ENCODE measurements at places on chromosomes 1 and 21.

- no peak for DNase-seq
Observed at GRCh38 chr21:44653656-44654575, 543 bp downstream of the KRTAP12-4 start.

DNA sequence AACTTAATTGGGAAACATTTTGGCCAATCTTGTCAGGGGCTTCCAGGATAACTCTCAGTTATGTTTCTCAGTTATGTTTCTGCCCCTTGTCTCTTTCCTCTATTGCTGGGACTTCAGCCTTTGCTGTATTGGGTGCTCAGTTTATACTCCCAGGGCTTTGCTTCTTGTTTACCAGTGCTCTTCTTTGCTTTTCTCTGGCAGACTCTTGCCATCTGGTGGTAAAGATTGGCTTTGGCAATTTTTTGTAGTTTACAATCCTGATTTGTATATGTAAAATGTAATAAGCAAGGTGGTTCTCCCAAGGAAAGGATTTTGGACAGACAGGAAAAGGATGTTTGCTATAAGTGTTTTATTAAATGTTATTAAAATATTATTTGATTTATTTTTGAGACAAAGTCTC is 37.9 kb downstream of the FABP3 start:
- no peak for DNase-seq

GRCh38 chr1:165409657-165410358 is 35.1 kb downstream of the RXRG start:
- no peak for DNase-seq

DNA sequence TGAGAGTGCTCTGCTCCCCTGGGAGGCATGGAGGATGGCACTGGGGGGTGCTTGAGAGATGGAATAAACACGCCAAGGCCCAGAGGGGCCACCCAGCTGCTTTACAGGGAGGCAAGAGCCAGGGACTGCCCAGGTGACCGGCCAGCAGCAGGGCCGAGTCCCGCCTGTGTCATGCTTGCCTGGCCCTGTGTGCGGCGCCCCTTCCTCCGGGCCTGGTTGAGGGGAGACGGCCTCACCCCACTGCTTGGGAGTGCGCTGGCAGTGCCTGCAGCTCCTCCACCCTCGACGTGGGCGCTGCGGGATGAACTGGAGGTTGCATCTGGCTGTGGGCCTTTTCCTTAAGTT is 33.1 kb upstream of the COL6A2 start:
- DNase-seq: no peak

DNA sequence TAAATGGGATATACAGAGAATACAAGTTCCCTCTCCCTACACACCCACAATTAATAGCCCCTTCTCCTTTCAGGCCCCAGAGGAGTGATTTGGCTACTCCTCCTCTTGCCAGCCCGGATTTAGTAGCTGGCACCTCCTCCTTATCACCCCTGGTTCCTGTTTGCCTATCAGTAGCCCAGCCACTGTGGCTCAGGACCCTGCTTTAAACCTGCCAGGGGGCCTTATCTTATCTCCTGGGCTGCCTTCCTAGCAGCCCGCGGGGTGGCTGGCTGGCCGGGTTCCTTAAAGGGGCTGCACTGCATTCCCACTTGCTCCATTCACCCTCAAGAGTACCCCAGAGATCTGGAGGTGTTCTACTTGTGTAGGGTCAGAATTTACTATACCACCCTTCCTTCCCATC is 70.4 kb downstream of the PLEKHA6 start:
- DNase-seq: no peak

DNA sequence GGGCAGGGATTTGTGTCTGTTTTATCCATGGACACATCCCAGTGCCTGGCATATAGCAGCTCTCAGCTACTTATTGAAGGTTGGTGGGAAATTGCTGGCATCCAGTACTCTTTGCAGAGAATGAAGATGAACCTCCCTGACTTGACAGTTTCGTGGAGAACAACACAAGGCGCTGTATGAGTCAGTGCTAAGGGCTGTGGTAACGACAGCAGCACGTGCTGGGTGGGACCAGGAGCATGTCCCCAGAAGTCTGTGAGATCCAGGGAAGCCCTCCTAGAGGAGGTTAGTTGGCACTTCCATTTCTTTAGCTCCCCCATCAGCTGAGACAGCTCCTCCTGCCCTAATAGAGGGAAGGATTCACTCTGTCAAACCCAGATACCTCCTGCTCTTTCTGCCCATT is 25.9 kb upstream of the IL19 start:
- DNase-seq: no peak

GRCh38 chr1:180560200-180560867 is 1.6 kb downstream of the OVAAL start:
- DNase-seq: no peak

DNA sequence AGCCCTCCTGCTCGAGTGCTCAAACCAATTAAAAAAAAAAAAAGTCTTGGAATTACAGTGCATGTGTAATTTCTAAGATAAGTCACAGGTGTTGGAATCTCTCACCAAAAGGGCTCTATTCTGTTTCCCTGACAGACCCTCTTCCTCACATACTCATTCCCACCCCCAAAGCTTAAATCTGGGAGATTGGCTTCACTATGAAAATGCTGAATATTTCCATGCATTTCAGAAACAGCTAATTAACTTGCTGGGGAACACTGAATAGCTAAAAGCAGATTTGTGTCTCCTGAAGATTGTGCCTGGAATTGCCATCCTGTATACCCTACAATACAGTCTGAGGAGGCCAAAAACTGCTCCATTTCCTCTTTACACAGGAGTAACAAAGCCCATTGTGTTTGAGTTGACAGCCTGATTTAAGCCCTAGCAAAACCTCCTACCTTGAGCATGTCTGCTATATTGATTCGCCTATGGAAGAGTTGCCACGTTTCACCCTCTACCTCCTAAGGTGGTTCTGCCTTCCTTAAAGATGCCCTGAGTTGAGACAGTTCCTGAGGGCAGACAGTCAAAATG is 1.4 kb upstream of the PIK3R3 start:
- DNase-seq: no peak

DNA sequence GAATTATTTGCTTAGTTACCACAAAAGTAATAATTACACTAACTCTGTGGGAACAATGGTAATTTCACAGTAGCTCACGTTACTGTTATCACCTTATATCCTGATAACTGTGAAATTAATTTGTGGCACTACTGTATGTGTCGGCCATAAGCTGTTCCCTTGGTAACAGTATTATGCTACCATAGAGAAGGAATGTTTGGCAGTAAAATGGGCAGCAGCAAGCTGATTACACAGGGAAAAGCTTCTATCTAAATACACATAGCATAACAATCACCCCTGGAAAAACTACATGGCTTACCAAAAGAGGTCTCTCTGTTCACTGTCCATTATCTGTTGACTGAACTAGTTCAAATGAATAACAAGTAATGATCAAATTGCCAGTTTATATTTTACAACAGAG is 124.1 kb downstream of the DPYD start:
- no peak for DNase-seq

- no peak for DNase-seq
Observed at GRCh38 chr21:32411350-32412161, 950 bp upstream of the EVA1C start.

- DNase-seq: no peak
Observed at GRCh38 chr1:178379807-178380206, 117.0 kb downstream of the CLEC20A start.

- DNase-seq: no peak
Observed at GRCh38 chr1:47175227-47175934, 14.5 kb downstream of the PDZK1IP1 start.

DNA sequence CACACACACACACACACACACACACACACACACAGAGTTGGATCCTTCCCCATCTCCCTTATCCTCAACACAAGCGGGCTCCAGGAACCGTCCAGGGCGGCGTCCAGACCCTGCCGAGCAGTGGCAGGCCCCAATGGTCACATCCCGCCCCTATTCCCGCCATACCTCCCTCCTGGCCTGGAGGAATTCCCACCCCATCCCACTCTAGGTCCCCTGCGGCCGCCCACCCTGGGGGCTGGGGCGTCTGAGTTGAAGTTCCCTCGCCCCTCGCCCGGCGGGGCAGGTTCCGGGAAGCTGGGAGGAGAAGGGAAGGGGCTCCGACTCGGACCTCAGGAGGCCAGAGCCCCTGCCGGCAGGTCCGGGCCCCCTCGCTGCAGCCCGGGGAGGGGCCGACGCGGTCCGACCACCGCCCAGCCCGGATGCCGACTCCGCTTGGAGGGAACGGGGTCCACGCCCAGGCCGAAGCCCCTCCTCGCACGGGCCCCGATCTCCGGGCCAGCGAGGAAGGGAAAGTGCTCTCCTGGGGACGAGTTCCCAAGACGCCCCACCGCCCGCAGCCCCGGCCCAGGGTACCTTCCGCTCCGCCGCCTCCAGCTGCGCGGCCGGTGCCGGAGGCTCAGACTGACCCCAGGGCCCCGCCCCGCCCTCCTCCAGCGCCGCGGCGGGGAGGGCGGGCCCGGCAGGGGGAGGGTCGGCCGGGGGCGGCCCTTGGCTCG is at the start of gene RHOC:
TSS of gene RHOC (minus strand) at position 623 of the 716 bp plus-strand sequence. CDS start 3,328 bp downstream, outside the sequence.
- DNase-seq: no peak

DNA sequence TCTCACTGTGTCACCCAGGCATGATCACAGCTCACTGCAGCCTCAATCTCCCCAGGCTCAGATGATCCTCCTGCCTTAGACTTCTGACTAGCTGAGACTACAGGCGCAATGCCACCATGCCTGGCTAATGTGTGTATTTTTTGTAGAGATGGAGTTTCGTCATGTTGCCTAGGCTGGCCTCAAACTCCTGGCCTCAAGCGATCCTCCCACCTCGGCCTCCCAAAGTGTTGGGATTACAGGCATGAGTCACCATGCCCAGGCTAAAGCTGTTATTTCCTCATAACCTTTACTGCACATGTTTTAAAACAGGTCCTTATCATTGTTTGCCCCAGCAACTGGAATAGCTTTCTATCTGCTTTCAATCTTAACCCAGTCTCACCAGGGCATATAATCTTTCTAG is 2.9 kb downstream of the SARS1 start:
- no peak for DNase-seq

GRCh38 chr1:64511044-64511443 is 41.1 kb downstream of the CACHD1 start:
- DNase-seq: no peak

GRCh38 chr1:164768619-164769018 is 209.6 kb downstream of the PBX1 start:
- no peak for DNase-seq

DNA sequence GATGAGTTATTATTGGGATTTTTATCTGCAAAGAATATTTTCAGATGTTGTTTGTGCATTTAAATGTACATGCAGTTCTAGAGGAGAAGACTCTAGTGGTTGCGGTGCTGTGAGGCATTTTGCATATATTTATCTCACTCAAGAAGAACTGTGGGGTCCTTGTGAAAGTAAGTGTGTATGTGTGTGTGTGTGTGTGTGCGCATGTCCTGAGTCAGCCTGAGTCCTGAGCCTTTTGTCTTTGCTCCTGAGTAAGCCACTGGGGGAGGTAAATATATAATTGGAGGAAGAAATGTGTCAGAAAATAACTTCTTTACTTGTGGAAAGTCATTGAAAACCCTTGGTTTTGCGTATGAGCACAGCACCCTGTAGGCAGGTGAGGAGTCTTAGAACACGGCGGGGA is 55.6 kb upstream of the CD34 start:
- DNase-seq: no peak

DNA sequence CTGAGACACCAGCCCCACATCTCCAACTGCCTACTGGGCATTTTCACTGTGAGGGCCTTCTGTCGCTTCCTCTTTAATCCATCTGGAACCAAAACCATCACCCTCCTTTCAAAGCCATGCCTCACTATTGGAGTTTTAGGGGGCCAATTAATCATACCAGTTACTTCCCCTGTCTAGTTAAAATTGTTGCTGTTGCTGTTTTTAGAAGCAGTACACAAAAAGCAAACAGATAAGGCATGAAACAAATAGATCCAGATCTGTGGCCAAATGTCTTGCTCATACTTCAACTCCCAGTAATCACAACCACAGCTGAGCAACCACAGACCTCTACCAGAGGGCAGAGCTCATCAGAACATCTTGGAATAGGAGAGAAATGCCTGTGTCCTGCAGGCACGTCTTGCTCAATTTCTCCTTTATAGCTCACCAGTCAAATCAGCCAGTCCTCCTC is 133.8 kb upstream of the C1orf105 start:
- DNase-seq: no peak

DNA sequence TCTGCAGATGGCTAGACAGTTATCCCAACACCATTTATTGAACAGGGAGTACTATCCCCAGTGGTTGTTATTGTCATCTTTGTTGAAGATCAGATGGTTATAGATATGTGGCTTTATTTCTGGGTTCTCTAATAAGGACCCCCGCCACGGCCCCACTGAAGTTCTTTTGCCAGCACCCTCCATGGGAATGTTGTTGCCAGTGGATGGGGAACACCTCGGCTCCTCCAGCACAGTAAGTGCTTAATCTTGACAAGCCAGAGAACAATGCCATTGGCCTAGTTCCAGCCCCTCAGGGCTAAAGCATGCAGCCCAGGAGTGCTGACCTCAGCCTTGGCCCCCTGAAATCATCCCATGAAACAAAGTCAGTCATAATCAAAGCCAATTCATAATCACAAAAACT is 337.6 kb downstream of the AGBL4 start:
- no peak for DNase-seq

DNA sequence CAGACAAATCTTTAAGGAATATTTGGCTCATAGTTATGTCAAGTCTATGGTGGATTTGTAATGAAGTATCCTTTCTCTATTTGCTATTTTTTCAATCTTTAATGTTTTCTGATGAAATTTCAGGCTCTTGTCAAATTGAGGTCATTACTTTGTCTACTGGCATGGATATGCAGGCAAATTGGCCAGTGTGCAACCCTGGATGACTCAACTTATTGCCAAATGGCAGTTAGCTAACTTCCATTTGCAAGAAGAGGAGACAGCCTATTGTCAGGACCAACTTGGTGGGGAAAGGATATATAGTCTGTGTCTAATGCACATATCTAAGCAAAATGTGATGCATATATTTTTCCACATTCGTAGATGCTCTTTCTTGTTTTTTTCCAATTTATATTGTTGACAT is 530.5 kb downstream of the PTBP2 start:
- no peak for DNase-seq

DNA sequence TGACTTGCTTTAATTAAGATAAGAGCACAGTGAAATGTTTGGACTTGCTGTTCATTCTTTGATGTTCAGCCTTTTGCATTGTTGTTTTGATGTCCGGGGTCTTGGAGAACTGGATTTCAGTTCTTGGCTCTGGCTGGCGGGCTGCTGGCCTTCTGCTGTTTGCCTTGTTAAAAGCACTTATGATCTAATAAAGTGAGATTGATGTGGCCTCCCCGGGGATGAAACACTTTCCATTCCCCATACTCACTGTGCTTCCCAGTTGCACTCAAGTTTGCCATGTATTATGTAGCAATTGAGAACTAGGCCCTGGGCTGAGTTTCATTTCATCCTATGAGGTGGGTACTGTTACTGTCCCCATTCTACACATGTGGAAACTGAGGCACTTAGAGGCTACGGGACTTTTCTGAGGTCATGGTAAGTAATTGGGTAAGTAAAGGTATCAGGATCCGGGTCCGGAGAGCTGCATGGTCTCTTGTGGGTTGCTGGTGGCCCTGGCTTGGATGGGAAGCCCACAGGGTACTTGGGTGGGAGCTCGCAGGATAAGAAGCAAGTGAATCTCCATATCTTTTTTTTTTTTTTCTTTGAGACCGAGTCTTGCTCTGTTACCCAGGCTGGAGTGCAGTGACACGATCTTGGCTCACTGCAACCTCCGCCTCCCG is 127.7 kb upstream of the ZBTB40 start:
- DNase-seq: no peak

- DNase-seq: no peak
Observed at GRCh38 chr1:232134365-232134764, 495.6 kb downstream of the SIPA1L2 start.

Measured in right renal cortex interstitium (tissue), 3 donors.